ENCODE measurements at places on chromosomes 2 and 18.

DNA sequence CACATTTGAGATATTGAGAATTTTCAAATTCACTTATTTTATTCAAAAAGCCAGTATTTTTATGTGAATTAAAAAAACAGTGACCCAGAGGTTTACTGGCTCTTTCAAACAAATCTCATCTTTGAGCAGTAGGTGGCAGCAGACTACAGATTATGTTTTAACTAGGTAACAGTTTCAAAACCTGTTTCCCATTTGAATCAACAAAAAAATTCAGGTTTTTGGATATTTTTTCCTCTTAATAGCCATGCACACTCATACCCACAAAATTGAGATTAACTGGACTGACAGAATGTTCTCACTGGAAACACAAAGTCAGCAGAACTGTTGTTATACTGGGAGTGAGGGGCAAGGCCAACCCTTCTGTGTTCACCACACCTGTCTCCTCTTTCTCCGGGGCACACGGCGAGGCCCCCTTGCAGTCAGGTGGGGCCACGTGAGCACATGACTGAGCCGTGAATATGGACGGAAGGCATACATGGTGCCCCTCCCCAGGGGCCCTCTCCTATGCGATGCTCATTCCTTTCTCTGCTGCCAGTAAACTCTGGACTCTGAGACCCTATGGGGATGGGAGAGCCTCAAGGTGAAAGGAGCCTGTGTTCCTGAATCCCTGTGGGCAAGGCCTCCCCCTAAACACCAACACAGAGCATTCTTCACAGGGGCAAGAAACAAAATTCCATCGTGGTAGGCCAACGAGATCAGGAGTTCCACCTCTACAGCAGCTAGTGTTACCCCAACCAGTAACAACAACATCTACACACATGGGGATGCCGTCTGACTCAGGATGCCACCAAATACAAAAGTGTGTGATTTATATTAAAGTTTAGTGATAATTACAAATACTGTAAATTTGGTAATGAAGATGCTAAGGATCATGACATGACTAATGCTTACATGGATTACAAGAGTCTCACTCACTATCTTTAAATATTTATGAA, 80.4 kb downstream of the LPIN2 start:
- DNase-seq = peak; percentile 87

- DNase-seq = no peak
Observed at GRCh38 chr2:104654811-104655210, 199.1 kb upstream of the POU3F3 start.

GRCh38 chr2:201273330-201273983, 13.1 kb downstream of the CASP8 start:
- DNase-seq = no peak

DNA sequence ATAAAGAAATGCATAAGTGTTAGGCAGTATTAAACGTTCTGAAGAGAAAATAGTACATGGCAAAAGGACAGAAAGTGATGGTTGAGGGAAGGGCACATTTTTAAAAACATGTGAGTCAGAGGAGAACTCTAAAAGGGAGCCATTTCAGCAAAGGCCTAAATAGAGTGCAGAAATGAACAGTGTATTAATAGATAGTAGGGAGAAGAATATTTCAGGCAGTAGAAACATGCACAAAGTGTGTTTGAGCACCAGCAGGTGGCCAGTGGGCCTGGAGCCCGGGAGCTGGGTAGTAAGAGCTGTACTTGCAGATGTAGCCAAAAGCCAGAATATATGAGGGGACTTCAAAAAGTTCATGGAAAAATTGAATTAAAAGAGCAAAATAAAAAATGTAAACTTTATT, 288.1 kb upstream of the FIGN start:
- no peak for DNase-seq

DNA sequence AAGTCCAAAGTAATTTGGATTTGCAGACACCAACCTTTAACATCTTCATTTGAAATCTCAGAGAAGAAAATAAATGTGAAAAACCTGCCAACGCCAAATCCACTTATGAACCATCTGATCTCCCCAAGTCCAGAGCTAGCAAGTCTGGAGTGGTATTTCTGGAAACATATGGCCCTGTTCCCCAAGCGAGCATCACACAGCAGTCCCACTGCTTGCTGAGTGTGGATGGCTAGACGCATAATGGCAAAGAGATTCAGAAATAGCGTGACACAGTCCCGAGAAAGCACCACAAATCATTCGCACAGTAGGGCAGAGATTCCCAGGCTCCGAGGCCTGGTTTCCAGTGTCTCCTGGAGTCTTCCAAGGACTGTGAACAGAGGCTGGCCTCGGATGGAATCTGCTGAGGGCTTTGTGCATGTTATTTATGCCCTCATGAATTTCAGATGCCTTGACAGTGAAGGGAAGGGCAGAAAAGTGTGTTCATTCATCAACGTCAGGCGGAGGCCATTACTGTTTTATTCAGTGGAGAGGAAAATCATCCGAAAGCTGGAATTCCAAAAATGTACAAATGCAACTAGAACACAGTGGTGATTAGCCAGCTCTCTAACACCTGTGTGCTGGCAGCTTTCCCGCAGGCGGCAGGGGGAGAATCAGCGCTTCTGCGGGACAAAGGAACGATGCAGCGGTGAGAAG, 417.0 kb downstream of the EIPR1 start:
- DNase-seq = no peak

GRCh38 chr2:136070913-136071312, 47.0 kb downstream of the CXCR4 start:
- DNase-seq = no peak

GRCh38 chr2:222024932-222025880, 273.6 kb downstream of the PAX3 start:
- DNase-seq = peak; percentile 57
